Bone marrow (tissue), 2 donors: ENCODE measurements at places on chromosomes 3 and 15.

DNA sequence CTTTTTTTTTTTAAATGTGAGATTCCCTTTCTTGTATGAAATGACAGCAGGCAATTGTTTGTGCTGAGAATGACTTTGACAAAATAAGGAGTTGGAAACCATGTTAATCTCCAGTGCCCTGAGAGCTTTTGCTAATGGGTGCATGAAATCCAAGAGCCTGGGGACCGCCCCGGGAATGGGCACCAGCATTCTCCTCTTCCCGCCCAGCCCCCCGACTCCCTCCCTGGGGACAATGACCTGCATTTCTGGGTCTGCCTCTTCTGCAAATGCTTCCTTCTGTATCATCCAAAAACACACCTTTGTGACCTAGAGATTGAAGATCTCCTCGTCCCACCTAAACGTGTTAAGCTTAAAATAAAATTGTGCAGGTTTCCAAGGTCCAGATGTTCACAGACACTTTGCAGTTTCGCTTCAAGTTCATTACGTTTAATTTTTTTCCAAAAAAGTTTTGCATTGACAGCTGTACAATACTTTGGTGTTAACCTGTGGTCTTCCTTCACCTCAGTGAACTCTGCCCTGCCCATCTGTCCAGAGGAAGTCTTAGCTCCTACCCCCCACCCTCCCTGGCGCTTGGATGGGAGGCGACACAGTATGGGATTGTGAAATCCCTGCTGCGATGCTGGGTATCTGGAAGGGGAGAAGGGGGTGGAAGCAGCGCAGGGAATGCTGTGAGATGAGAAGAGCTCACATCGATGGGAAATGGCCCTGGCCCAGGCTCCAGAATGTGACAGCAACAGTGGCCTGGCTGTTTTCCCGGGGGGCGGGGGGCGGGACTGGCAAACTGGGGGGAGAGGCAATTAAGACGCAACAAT, 50.1 kb downstream of the TLE3 start:
- DNase-seq, result no peak

GRCh38 chr15:56812221-56812620, 78.9 kb upstream of the ZNF280D start:
- no peak for DNase-seq

- no peak for DNase-seq
Measured at GRCh38 chr3:179967622-179968021, 69.1 kb downstream of the PEX5L start.

DNA sequence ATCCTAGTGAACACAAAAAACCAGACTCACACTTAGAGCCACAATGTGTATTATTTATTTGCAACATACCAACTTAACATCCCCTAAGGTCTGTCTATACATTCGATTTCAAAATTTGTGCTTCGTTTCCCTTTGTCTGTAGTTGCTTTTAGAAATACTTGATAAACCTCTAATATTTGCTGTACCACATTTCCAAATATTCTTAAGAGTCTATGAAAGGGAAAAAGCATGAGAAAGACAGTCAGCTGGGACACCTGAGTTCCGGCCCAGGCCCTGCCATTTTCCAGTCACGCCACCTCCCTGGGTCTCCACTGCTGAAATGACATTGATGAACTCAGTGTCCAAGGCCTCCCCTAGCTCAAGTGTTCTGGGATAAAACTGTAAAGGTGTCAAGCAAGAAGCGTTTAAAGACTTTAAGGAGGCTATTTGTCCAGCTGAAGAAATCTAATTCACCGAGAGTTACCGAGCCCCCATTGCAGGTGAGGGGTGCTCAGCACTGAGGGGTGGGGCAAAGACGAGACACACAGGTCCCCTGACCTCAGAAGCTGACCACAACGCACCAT, 26.6 kb downstream of the LRRC2 start:
- no peak for DNase-seq

DNA sequence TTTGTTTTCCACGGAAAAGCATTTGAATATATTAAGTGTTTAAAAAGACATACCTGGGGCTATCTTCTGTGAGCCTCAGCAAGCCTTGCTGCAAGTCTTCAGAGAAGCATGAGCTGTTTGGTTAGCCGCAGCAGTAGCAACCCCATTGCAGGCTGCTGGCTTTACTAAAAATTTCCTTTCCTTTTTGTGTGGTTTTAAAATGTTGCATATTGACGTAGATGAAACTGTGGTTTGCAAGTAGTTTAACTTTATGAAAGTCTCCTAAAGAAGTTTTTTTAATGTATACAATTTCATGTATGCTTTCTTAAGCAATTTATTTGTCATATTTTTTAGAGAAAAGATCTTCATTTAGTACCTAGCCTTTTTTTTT, at the start of gene GPR171:
TSS of gene GPR171 (minus strand) at position 166 of the 370 bp plus-strand sequence. CDS start 3,830 bp downstream, outside the sequence.
- no peak for DNase-seq

DNA sequence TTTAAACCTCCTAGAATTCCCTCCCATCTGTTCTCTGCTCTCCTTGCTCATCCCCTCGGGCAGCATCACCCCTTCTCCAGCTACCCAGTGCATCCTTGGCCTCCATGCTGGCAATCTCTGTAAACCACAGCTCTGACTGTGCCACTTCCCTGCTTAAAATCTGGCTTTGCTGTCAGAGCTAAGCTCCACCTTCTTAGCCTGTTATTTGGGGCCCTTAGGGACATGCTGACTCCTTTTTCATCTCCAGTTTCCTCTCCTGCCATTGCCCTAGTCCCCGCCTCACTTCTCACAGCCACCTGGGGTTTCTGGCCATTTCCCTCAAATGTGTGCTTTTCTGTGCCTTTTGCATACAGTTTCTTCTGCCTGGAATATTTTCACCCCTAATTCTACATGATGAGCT, 5.7 kb downstream of the SLC6A20 start:
- no peak for DNase-seq

DNA sequence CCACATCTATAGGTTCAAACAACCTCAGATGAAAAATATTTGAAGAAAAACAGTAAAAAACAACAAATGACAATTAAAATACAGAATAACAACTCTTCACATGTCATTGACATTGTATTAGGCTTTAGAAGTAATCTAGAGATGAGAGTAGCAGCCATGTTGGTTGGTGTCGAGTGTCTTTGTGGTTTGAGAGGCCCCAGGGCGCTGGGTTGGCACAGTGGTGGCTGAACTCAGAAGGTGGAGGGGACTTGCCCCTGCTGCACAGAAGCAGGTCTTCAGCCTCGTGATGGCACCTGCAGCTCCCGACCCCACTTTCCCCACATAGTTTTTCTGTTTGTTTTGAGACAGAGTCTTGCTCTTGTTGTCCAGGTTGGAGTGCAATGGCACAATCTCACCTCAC, 187.2 kb downstream of the OSBPL10 start:
- DNase-seq, result no peak

GRCh38 chr15:70856177-70856883, 2.4 kb upstream of the LARP6 start:
- DNase-seq, result no peak

GRCh38 chr3:143119974-143120715, 574 bp downstream of the CHST2 start:
- no peak for DNase-seq

DNA sequence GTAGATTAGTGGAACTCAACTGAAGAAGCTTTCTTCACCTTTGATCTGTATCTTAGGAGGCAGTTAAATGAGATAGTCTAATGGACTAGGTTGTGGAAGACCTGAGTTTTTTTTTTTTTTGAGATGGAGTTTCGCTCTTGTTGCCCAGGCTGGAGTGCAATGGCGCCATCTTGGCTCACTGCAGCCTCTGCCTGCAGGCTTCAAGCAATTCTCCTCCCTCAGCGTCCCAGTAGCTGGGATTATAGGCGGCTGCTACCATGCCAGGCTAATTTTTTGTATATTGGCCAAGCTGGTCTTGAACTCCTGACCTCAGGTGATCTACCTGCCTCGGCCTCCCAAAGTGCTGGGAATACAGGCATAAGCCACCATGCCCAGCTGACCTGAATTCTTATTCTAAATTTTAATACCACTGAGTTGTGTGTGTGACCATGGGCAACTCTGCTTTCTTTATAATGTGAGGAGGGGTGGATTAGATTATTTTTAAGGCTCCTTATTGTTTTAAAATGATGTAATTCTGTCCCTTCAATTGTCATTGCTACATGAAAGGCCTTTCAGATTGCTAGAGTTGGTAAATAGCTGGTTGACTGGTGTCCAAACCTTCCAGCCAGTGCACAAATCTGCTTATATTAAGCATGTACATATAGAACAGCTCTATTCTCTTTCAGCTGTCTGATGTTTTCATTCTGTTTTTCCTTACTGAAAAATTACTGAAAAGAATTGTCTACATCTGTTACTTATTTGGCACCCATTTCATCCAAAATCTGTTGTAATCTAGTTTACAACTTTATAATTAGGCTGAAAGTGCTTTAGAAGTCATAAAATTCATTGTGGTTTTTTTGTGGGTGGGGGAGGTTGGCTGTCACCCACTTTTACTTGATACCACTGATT, 2.3 kb downstream of the LNP1 start:
- DNase-seq, result no peak

- DNase-seq, result no peak
Measured at GRCh38 chr3:143283432-143284128, 164.0 kb downstream of the CHST2 start.

DNA sequence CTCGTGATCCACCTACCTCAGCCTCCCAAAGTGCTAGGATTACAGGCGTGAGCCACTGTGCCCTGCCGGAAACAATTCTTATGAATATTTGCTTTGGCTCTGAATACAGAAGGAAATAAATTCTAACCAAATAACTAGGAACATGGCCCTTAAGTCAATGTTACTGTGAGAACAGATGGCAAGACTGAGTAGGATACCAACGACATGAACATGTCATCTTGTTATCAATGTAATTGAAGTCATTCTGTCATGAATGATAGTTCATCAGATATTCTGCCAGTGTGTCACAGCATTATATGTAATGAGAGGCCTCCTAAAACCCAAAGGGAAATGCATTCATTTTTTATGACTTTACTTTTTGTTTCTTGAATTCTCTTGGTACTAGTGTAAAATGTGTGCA, 548.8 kb downstream of the MCTP2 start:
- DNase-seq, result no peak

GRCh38 chr15:71581398-71581930, 228.9 kb upstream of the NR2E3 start:
- no peak for DNase-seq

GRCh38 chr3:28376424-28376823, 27.8 kb upstream of the AZI2 start:
- no peak for DNase-seq

GRCh38 chr3:31472479-31473390, 60.0 kb upstream of the STT3B start:
- no peak for DNase-seq

DNA sequence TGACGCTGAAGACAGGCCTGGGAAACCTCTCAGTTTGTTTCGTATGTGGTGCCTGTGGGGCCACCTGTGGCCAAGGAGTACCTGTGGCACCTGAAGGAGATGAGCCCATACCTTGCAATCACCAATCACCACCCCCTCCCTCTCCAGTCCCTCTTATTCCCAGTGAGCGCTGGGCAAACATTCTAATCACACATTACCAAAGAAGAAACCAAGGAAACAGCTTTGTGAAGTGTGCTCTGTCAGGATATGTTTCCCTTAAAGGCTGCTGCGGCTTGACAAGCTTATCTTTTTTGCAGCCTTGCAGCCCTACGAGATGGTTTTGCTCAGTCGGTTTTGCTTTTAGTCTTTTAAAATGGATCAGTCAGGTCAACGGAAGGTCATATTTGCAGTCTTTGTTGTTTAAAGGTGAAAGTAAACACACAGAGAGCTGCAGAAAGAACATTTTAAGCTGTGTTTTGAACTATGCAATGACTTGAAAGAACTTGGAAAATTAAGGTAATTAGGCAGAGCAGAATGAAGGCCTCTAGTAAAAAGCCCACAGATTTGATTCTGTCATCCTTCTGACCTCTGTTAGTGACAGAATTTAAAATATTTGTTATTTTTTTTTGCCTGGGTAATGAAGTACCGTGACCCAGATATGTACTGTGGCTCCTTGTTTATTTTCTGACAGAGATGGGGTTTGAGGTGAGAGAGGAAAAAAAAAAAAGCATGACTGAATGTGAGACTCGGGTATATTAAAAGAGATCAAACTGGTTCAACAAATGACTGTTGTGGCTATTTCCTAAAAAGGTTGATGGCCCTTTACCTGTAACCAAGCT, 461.4 kb downstream of the NSUN3 start:
- DNase-seq, result no peak

GRCh38 chr15:61186905-61187741, 42.0 kb downstream of the RORA start:
- DNase-seq, result no peak

DNA sequence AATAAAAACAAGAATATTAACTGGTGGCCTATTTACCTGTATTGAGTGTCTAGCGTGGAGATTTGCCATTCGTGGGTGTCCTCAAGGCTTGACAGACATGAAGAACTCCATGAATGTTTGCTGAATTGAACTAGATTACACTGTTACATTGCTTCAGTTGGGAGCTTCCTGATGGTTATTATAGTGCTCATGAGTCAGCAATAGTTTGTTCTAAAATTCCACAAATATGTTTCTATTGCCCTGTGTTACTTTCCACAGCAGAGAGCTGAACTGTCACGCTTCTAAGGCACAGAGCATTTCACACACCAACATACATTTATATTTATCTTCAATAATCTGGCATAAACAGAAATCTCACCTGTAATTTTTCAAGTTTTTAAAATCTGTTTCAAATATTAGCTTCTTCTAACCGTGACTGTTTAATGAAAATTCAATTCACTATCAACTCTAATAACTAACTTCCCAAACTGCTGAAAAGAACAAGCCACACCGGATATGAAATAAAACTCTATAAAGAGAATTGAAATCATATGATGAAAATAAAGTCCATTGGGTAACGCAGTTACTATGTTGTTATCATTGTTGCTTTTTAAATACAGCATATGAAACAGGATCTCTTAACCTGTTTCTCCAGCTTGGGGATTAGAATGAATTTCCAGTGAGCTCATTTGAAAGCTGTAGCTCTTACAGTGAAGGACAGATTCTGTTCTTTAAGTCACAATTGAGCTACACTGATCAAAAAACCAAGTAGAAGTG, 61.2 kb upstream of the MCF2L2 start:
- DNase-seq, result no peak

DNA sequence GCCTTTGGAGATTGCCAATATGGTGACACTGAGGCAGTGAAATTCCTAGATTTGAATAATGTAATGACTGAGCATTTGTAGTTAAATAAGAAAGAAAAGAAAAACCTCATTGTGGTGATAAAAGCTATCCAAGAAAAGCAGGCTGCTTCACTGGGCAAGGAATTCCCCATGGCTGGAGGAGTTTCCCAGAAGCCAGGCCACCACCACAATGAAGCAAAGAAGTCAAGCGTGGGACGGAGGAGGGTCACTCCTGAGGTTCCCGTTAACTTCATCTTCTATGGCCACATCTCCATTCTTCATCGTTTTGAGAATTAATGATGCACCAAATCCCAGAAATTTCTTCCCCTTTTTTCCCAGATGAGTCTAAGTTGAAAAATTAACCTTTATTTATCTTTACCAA, 185.8 kb upstream of the BCL6 start:
- no peak for DNase-seq

DNA sequence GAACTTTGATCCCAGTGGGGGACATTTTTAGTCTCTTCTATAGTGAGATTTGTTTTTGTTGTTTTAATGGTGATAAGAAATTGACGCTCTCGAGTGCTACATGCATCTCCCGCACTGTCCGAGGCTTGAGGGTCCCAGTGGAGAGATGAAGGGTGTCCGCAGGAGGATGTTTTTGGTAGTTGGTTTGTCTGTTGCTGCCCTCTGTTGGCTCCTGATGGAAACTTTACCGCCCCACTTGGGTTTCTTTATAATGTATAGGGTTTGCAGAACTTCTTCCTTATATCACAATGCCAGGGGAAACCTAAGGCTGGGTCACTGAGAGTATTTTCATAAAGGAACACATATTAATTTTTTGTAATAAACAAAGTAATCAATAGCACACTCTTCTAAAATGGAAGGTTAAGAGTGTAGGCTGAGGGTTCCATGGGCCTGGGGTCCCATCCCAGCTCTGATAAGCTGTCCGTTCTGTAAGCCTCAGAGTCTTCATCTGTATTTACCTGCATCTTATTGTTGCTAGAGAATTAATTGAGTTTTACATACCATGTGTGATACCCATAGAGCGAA, 185.3 kb upstream of the FEZF2 start:
- DNase-seq, result no peak
